ENCODE measurements at places on chromosomes 11 and 22. TPM values are rescaled to one million over a fixed set of nuclear protein-coding genes. Genes with fewer than 3 reads are reported as not detected.

DNA sequence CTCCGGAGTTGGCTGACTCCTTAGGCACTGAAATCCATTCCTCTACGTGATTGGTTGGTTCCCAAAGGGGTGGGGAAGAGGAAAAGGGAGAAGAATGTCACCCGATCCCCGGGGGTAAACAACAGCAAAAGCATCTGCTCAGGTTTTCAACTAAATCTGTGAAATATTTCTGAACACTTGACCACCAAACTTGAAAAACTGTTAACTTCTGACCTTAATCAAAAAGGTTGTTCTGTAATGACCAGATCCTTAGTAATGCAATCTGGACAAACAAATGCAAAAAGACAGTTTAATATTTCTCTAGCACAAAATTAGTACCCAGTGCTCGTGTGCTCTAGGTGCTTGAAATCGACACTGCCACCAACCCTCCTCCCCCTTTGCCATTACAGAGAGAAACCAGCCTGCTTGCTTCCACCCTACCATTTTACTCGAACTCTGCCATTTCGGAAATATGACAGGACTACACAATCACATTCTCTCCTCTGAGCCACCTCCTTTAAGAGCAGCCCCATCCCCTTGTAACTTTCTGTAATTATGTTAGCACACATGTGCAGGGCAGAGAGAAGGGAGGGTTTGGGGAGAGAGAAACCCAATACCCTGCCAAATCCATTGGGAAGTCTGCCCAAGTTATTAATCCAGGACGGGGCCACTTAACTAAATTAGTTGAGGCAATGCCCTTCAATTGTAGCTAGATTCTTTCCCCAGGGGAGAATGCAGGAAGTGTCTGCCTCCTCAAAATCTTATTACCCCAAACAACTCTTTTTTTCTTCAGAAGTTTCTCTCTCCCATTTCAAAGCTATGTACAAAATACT is 113.8 kb downstream of the RBFOX2 start:
- peak; percentile 77 for DNase-seq

GRCh38 chr11:77213589-77214428 is 85.8 kb downstream of the MYO7A start:
- no peak for DNase-seq

DNA sequence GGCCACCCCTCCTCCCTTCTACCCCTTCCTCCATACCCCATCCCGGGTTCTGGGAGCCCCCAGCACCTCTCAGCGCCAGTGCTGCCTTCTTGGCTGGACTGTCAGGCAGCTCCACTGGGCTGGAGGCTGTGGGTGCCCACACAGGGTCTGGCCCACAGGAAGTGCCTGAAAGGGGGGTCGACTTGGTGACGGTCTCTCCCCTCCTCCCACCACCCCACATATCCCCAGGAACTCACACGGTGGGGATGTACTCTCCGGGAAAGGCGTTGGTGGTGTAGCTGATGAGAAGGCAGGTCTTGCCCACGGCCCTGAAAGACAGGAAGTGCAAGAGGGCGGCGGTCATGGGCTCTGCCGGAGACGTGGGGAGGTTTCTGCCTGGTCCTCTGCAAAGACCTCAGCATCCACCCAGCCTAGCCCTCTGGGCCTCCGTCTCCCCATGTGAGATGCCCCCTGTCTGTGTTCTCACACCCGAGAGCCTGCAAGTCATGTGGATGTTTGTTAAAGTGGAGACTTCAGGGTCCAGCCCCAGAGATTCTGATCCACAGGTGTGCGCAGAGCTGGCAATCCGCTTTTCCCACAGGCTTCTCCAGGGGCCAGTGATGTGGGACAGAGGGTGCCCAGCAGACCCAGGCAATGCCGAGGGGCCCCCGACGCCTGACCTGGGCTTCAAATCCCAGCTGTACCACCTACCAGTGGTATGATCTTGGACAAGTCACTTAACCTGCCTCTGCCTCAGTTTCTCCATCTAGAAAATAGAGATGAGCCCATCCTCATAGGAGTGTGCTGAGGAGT is 2.5 kb downstream of the RAC2 start:
- DNase-seq = no peak

DNA sequence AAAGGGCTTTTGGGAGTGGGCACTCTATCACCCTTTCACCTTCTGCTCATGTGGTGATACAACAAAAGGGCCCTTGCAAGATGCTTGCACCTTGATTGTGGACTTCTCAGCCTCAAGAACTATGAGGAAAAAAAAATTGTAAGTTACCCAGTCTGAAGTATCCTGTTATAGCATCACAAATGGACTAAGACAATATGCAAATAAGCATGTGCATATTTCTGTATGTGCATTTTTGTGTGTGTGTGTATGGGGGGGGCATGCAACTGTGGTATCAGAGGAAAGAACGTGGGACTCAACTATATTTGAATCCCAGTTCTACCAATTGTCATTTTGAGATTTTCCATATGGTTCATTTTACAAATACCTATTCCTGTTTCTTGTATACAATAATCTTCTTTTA is 10.9 kb downstream of the JRKL start:
- DNase-seq = no peak

GRCh38 chr11:77400271-77400670 is 73.6 kb downstream of the PAK1 start:
- DNase-seq = no peak

DNA sequence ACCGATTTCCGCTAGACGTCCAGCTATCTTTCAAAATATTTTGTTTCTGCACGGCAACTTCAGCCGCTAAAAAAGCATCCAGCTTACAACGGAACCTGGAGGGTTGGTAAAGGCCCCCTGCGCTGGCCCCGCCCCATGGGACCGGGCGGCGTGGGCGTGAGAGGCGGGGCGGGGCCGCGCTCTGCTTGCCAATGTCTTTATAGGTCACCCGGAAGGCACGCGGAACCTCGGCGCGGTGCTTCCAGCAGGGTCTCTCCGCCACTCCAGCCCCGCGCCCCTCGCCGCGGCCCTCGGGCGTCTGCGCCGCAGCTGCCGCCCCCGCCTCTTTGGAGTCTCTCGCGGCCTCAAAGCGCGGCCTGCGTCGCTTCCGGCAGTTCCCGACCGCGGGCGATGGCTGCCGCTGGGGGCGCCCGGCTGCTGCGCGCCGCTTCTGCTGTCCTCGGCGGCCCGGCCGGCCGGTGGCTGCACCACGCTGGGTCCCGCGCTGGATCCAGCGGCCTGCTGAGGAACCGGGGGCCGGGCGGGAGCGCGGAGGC is at the start of gene FDX1:
Gene FDX1, plus strand, starts transcription at position 218 of the 536 bp plus-strand sequence. Its CDS starts 173 bp downstream, at position 391.
- peak; percentile 89 for DNase-seq

GRCh38 chr11:63745304-63746170 is 23.0 kb downstream of the ZFTA start:
- DNase-seq = no peak

GRCh38 chr11:60878245-60879101 is 11.1 kb downstream of the ZP1 start:
- DNase-seq = peak; percentile 53

DNA sequence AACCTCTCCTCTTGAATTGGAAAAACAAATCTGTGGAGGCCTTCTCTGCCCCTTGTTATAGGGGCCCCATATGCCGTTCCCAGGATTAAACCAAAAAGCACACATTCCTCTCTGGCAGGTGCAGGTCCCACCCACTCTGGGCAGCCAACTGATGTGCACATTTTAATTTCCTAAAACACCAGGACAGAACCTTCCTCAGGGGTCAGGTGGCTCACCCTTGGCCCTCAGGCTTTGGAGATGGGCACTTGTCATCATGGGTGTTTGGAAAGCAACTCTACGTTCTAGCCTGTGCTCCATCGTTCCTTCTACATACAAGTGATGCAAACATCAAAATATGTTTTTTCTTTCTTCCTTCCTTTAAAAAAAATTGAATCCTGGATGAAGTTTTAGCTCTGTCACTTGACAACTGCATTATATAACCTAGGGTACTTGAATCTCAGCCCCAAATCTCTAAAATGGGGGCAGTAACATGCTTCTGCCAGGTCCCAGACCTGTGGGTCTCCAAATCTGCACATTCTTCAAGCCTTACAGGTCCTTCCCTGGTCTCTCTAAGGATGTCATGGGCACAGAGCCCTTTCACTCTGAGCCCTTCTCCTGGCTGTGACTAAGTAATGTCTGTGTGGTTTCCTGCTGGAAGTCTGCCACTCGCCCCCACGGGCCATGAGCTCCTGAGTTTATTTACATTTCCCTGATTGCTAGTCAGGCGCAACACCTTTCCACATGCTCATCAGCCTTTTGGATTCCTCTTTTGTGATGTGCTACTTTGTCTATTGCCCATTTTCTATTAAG is 43.8 kb downstream of the KCNQ1OT1 start:
- DNase-seq = no peak

GRCh38 chr11:129945373-129945772 is 50.0 kb upstream of the NFRKB start:
- no peak for DNase-seq

DNA sequence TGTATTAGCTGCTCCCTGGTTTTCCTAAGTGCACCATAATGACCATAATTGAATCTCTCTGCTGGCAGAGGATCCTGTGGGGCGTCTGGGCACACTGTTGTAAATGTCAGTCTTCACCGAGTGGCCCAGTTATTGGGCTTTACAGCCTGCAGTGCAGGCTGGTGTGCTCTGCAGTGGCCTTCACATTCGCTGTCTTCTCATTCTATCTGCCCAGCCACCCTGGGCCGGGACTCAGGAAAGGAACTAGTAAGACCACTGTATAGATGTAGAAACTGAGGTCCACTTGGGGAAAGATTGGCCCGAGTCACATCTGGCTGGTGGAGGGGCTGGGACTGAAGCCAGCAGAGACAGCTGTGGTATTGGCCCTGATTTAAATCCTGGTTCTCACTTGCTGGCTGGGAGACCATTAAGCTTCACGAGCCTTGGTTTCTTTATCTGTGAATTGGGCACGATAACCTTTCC is 49.3 kb downstream of the TSPAN18 start:
- DNase-seq = peak; percentile 41

DNA sequence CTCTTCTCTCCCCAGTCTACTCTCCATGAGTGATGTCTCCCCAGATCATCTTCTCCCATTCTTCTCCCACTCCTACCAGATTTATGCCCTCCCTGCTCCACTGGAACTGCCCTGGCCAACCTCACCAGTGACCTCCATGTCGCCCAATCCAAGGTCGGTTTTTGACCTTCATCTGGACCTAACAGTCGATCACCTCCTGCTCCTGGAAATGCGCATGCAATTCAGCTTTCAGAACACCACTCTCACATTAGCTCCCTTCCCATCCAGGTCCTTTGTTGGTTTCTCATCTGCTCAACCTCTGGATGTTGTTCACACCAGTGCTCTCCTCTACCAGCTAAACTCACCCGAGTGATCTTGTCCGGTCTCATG is 5.3 kb downstream of the RIBC2 start:
- DNase-seq = no peak

Gene ME3
- 34.2 TPM for total RNA-seq

Gene PHLDA2
- not detected for total RNA-seq

Gene KBTBD3
- not detected for total RNA-seq

Gene APOA4
- total RNA-seq = 14.3 TPM

Gene MOGAT2
- not detected for total RNA-seq

Gene OR52H1
- not detected for total RNA-seq

Gene MS4A1
- not detected for total RNA-seq
